Activated CD4-positive, CD25-positive, alpha-beta regulatory T cell treated with anti-CD3 and anti-CD28 coated beads, Interleukin-2, amount 50 U/mL, for 24 hours (primary cell): ENCODE measurements at places on chromosomes 7 and 10.

DNA sequence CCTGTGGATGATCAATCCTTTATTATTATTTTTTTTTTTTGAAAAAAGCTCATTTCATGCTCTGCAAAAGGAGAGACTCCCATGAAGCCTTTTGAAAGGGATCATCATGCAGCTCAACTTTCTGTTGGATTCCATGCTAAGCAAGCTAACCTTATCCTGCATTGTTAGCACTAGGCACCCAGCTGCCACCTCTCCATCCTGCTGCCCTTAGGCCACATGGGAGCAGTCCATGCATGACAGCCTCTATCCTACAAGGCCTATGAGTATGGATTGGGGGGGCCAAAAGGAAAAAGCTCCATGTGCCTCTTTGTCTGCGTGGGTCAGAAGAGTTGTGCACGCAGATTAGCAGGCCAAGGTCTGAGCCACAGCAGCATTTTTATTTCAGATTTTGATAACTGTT is 19.2 kb downstream of the SMNDC1 start:
- ATAC-seq, result no peak

GRCh38 chr7:5420881-5421713 is 2.5 kb downstream of the TNRC18 start:
- no peak for ATAC-seq

DNA sequence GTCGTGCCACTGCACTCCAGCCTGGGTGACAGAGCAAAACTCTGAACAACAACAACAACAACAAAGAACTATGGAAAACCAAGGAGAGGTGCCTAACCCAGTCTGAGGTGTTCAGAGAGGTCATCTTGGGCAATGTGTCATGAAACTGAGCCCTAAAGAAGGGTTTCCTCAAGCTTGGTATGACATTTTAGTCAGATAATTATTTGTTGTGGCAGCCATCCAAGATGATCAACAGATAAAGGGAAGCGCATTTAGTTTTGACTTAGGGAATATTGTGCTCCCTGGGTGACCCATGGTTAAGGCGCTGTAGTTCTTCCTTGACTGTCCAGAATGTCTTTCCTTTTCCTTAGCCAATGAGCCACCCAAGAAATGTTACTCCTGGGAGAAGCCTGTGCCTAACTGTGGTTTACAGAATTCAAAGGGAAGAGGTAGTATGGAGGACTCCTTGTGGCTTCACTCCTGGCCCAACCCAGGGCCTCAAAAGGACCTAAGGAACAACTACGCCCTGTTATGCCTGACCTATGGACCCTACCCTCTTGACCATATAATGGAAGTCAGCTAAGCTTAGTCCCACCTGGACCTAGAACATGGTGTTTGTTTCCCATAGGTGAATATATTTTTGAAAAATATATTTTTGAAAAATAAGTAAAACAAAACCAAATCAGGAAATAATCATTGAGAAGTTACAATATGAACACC is 42.4 kb downstream of the TPST1 start:
- no peak for ATAC-seq

DNA sequence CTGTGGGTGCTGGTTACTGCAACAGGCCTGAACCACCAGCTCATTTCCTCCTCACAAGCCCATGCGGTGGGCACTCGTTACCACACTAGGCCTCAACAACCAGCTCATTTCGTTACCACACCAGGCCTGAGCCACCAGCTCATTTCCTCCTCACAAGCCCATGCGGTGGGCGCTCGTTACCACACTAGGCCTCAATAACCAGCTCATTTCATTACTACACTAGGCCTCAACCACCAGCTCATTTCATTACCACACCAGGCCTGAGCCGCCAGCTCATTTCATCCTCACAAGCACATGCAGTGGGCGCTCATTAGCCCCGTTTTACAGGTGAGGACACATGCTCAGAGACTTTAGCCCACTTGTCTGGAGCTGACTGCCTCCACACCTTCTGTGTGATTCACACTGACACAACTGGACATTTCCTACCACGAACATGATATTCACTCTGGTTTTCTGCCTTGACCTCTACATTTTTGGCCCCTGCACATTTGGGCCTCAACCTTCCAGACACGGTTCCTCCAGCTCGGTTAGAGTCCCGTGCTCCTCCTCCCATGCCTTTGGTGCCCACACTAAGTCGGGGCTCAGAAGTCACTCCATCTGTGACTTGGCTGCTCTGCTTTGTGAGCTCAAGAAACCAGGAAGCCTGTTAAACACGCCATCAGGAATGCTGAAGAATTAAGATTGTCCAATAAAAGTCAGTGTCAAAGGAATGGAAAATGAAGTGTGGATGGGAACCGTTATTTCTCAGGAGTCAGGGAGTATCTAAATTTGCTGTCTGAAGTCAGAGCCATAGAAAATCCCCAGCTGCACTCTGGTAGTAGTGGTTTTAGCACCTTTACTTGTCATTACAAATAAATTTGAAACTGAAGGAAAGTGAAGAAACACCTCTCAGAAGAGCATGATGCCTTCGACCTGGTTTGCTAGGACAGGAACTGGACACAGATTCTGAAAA is 55.8 kb upstream of the LANCL2 start:
- ATAC-seq, result peak; percentile 93

GRCh38 chr7:38748056-38748610 is 117.0 kb upstream of the AMPH start:
- ATAC-seq, result no peak

GRCh38 chr10:117137031-117137910 is 799 bp downstream of the VAX1 start:
- no peak for ATAC-seq

- ATAC-seq, result no peak
Measured at GRCh38 chr7:28939367-28939766, 18.8 kb downstream of the TRIL start.

DNA sequence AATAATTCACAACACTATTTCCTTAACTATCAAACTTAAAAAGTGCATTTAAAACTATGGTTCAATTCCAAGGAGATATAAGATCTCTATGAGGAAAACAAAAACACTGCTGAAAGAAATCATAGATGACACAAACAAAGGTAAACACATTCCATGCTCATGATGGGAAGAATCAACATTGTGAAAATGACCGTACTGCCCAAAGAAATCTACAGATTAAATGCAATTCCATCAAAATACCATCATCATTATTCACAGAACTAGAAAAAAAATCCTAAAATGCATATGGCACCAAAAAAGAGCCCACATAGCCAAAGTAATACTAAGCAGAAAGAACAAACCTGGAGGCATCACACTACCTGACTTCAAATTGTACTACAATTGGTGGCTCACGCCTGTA is 159.9 kb upstream of the EEPD1 start:
- ATAC-seq, result no peak

DNA sequence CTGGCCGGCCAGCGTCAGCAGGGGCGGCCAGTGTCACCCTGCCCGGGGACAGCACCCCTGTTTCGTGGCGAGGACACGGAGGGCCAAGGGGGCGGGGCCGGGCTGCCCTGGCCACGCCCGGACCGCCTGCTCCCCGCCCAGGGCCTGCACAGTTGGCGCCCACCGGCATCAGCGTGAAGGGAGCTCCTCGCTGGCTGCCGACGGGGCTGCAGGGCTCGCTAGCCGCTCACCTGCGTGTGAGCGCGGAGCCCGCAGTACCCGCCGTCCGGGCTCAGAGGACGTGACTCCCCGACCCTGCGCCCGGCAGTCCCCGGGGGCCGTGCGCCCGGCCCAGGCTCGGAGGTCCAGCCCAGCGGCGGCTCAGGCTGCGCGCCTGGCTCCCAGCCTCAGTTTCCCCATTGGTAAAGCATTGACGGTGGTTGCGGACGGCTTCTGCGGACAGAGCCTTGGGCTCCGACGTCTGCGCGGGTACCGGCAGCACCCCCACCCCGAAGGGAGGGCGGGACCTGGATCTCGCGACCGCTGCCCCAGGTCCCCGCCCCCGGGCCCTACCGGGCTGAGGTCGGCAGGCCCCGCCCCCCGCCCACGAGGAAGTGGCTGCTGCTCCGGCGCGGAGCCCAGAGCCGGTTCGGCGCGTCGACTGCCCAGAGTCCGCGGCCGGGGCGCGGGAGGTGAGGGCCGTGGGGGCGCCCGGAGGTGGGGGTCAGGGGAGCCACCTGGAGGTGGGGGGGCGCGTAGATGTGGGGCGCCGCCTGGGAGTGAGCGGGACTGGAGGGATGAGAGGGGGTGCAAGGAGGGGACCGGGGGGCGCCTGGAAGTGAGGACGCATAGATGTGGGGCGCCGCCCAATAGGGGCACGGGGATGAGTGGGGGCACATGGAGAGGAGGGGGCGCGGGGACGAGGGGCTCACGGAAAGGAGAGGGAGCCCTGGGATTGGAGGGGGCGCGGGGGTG is at the start of gene ARPC1B:
Gene ARPC1B, plus strand, starts transcription at position 620 of the 954 bp plus-strand sequence. CDS start 10,985 bp downstream, outside the sequence.
- ATAC-seq, result peak; percentile 76

- ATAC-seq, result no peak
Measured at GRCh38 chr10:118101501-118101900, 54.8 kb upstream of the RAB11FIP2 start.

GRCh38 chr7:158672975-158673374 is 31.6 kb downstream of the NCAPG2 start:
- ATAC-seq, result no peak

DNA sequence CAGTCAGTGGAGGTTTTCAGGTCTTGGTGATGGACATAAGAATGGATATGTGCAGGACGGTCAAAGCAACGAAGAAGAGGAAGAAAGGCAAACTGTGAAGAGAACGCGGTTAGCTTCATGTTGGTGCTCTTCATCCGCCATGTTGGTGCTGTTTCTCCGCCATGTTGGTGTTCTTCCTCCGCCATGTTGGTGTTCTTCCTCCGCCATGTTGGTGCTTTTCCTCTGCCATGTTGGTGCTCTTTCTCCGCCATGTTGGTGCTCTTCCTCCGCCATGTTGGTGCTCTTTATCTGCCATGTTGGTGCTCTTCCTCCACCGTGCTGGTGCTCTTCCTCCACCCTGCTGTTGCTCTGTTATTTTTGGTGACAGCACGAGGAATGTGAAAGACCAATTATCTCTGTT is 95.4 kb downstream of the DOCK1 start:
- ATAC-seq, result no peak

DNA sequence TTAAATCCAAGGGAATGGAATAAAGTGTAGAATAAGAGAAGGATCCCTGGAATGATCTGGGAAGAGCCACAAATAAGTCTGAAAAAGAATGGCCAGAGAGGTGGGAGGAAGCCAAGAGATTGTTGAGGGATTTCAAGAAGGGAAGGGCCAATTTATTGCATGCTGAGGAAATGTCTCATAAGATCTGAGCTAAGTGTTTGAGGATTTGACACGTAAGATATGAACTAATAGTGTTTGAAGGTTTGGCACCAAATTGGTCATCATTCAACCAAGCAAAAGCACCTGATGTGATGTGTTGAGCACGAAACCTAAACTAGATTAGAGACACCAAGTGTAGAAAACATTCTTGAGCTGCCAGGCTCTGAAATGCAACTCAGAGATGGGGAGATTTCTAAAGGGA is 97.9 kb downstream of the TSPAN12 start:
- ATAC-seq, result no peak

- no peak for ATAC-seq
Measured at GRCh38 chr7:40186586-40186985, 51.8 kb downstream of the SUGCT start.

DNA sequence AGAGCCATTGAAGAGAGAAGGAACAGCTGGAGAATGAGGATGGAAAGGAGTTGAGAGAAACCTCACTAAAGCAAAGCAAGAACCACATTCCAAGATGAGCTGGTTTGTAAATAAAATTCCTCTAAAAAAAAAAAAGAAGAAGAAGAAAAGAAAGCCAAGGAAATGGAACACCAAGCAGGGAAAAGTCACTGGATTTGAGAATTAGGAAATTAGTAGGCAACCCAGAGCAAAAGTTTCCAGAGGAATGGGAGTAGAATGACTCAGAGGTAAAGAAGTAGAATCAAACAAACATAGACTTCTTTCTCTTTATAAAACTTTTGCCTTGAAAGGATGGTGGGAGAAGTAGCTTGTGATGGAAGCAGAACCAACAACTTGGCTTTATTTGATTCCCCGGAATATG is 3.9 kb downstream of the CH25H start:
- ATAC-seq, result no peak

DNA sequence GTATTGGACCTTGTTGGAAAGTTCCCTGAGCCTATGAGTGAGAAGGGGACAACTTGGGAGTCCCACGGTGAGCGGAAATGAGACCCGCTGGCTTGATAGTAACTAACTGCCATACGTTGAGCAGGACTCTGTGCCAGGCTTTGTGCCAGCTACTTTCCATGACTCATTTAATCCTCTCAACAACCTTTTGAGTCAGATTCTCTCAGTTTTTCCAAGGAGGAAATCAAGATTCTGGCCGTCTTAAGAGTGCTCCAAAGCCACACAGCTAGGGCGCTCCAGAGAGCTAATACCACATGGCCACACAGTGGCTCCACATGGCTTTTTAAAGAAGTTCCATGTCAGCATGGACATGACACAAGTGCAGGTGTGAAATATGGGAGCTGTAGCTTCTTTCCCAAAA is 55.7 kb downstream of the NOD1 start:
- no peak for ATAC-seq

DNA sequence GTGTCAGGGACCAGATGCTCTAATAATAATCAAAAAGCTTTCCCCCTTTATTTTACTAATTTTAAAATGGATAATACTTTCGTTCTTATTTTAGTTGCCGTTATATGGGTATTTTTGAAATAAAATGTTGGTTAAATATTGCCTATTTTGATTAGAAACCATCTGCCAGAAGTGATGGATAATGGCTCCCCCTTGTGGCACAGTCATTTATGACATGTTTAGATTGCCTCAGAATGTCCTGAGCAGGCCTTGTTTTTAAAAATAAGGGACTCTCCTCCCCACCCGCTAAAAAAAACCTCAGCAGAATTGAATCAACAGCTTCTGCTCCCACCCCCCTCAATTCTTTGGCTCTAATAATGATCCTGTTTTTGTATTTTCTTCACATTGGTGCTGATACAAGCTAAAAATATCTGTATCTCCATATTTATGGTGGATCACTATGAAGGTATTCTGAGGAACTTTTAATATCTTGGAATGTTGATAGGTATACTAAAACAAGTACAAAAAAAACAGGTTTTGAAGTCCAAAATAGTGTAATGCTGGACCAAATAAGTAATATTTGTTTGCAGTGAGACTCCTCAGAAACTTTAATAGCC is 38.8 kb downstream of the TMEM60 start:
- ATAC-seq, result peak; percentile 60
